ENCODE measurements at places on chromosomes 16 and 17.

GRCh38 chr17:41733348-41734138 is 900 bp downstream of the HAP1 start:
- DNase-seq, result no peak

DNA sequence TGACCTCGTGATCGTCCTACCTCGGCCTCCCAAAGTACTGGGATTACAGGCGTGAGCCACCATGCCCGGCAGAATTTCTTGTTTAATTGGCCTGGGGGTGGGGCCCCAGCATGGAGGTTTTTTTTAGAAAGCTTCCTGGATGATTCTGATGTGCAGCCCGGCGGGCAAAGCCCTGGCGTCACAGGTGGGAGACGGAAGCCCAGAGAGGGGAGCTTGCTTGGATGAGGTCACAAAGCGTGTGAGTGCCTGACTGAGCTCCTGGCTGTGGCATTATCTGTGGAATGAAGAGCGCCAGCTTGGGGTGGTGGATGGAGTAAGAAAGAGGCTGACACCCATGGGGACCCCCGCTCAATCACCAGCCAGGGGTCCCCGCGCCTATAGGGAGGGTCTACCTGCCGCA is 4.1 kb downstream of the VASN start:
- no peak for DNase-seq

DNA sequence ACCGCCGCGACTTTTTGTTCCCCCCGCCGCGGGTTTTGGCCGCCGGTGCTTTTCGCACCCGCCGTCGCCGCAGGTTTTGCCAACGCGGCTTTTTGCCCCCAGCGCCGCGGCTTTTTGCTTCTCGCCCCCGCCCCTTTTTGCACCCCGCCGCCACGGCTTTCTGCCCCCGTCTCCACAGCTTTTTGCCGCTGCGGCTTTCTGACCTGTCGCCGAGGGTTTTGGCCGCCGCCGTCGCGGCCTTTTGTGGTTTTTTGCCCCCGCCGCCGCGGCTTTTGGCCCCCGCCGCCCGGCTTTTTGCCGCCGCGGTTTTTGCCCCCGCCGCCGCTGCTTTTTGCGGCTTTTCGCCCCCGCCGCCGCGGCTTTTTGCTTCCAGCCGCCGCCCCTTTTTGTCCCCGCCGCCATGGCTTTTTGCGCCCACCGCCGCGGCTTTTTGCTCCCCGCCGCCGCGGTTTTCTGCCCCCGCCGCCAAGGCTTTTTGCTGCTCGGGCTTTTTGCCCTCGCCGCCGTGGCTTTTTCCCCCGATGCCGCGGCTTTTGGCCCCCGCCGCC is 151.1 kb downstream of the KCNJ18 start:
- no peak for DNase-seq

- no peak for DNase-seq
Measured at GRCh38 chr17:3838206-3838605, 7.8 kb downstream of the NCBP3 start.

DNA sequence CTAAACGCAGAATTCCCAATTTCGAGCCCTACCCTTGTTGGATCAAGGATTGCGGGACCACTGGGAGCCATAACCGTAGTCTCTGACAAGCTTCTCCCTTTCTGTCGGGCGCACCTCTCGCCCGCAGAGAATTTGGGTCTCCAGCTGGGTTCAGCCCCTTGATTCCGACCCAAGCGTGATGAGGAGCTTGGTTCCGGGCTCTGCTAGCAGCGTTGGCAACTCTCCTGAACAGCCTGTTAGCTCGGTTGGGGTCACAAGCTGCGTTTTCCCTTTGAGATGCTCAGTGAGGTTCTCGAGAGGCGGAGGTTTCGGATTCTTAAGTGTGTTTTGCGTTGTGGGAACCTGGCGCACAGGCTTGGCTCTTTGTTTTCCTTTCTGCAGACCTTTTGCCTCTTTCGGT is 655 bp downstream of the ATXN1L start:
- DNase-seq, result no peak

DNA sequence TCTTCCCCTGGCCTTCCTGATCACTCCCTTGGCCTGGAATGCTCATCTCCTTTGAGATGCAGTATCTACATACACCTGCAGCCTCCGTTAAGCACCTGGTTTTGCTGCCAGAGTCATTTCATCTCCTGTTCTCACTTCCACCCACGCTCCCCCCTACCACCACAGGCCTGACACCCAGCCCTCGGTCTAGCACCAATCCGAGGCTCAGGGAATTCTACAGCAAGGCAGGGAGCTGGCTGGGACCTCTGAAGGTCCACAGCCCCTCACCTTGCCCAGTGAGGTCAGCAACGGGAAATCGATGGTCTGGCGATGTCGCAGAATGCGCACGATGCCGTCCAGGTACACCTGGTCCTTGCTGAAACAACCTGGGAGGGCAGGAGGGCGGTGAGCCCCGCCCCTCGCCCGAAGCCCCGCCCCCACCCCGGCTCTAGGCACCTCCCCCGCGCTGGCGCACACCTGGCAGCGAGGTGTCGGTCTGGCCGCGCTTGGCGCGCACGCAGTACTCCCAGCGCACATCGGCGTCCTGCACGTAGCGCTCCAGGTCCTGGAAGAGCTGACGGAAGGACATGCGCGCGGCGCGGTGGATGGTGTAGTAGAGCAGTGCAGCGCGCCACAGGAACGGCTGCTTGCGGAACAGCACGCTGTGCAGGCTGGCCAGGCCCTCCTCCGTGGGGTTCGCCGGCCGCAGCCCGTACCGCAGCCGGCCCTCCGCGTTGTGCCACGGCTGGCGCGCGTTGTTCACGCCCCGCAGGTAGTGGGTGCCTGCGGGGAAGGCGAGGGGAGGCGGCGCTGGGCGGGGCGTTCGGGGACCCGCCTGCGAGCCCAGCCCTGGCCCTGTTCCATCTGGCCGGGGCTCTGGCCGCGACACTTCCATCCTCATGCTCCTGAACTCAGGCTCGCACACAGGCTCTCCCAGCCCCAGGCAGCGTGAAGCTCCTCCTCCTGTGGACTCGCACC is 5.7 kb downstream of the MATCAP1 start:
- DNase-seq, result no peak

- no peak for DNase-seq
Measured at GRCh38 chr17:74807441-74807840, 31.3 kb upstream of the NAT9 start.

DNA sequence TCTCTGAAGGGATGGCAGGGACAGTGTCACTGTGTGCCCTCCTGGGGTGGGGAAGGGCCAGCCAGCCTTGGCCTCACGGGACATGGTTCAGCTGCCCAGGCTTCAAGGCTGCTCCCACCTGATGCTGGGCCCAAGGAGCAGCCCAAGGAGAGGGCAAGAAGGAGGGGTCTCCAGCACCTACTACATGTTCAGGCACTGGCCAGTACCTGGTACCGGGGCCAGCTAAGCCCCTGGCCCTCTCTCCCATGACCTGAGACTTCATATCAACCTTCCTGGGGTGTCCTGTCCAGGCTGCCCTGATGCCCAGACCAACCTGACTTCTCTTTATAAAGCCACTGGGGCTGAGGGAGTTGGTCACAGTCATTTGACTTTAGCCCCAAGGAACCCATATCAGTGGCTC is 1.3 kb downstream of the USH1G start:
- DNase-seq, result no peak

GRCh38 chr16:15749371-15749770 is 99.3 kb downstream of the NDE1 start:
- DNase-seq, result no peak

DNA sequence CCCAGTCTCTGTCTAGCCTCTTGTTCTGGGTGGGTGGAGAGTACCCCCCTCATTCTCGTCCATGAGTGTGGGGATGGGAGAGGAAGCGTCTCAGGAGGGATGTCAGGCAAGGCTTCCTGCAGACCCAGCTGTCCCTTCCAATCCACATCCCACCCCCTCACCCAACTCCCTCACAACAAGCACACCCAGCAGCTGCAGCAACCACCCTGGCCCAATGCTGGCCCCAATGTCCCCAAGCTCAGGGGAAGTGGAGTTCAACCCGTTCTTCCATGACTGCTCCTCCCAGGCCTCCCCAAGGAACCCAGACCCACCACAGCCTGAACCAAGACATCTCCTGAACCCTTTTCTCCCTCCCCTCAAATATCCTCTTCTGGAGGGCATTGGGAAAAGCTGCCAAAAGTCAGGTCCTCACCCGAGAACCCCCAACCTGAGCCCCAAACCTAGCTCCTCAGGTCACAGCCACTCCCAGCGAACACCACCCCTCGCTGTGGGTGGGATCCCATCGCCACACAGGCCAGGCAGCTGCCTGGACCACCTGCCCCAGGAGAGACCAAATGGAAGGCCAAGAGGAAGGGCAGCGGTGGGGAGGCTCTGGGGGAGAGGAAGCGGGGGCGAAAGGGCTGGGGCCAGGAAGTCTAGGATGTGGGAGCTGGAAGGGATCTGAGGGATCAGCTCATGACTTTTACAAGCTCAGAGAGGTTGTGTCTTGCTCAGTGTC is 47.6 kb downstream of the FZD2 start:
- DNase-seq, result no peak

DNA sequence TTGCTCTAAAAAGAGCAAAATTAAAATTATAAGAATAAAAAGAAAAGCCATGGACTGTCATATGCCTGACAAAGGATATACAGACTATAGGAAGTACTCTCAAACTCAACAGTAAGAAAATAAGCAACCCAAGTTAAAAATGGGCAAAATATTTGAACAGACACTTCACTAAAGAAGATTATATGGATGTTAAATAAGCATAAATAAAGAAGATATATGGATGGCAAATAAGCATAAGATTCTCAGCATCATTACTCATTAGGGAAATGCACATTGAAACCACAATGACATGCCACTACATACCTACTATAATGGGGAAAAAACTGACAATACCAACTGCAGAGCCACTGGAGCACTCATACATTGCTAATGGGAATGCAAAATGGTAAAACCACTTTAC is 14.9 kb upstream of the BEAN1 start:
- DNase-seq, result no peak

DNA sequence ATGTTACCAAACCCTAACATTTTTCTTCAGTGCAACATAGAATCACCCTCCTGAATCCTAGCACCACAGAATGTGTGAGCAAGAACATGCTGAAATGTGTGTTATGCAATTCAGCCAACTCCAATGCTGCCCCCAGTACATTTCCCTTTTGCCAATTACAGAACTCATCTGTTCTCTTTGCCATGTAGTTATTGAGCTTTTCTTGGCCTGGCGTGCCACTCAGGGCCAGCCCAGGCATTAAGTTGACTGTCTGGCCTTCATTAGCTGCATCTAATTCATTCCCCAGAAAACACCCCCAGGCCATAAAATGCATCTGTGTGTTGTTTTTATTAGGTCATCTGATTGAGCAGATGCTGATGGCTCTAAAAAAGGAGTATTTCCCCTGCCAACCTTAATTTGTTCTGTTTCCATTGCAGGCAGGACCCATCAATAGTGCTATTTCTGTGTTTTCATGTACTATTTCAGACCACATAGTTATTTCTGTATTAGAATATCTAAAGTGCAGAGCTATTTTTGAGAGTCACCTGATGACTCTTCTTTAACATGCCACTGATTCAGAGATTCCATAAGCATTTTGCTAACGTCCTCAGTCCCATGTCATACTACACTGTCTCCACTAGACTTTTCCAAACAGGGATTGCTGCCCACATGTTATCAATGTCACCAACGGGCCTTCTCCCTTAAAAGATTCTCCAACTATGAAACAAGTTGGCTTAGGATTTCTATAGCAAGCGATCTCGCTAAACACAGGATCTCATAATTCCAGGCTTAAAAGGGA is 969.7 kb downstream of the CDH11 start:
- no peak for DNase-seq

DNA sequence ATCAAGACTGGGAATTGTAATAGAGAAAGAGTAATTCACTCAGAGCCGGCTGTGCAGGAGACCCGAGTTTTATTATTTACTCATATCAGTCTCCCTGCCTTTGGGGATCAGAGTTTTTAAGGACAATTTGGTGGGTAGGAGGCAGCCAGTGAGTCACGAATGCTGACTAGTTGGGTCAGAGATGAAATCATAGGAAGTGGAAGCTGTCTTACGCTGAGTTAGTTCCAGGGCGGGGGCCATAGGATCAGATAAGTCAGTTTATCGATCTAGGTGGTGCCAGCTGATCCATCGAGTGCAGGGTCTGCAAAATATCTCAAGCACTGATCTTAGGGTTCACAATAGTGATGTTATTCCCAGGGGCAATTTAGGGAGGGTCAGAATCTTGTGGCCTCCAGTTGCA is 20.2 kb upstream of the GUCY2D start:
- no peak for DNase-seq

DNA sequence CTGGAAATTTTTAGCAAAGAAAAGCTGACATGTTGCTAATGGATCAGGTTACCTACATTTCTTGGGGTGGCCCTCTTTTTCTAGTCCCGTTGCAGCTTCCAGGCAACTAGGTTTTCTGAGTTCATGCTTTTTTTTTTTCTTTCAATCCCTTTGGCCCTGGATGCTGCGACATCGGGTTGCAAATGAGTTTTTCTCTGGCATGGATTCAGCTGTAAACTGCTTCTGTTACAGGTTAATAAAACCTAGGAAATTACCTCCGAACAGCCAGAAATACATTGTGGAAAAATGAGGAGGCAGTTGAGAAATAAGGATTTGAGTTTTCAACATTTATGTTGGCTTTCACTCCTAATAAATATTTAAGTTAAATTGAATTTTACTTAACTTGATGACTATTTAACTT is 149.8 kb upstream of the MAF start:
- no peak for DNase-seq

- no peak for DNase-seq
Measured at GRCh38 chr17:5819396-5819795, 235.1 kb upstream of the NLRP1 start.

- no peak for DNase-seq
Measured at GRCh38 chr16:66427871-66428681, 981 bp downstream of the BEAN1 start.

DNA sequence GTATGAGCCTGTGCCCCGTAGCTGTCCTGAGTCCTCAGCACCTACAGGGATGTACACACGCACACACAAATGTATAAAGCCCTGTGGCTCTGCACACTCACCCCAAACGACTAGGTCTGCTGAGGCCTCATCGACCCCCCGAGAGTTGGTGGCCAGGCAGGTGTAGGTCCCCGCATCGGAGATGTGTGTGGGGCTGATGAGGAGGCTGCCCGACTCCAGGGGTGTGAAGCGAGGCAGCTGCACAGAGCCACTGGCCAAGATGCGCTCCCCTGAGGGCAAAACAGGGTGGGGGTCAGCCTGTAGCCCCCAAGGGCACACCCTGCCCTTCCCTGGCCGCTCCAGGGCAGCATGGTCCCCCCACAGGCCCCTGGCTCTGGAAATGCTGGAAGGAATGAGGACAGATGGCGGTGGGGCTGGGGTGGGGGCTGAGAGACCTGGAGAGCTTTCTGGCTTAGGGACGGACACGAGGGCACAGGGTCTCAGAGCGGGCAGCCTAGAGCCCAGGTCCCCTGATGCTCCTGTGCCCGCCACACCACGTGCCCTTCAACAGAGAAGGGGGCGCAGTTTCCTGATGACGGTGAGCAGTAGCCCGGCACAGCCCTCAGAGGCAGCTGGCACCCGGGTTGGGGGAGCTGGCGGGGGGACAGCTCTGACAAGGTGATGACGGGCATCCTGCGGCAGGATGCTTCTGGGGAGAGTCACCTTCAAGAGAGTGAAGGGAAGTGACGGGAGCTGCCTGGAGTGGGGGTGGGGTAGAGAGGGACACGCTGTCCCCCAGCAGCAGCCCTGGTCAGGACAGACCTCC is 119.8 kb upstream of the CDC42EP4 start:
- DNase-seq, result no peak

Data from HFF-Myc (cell line).